Fibroblast of lung (primary cell): ENCODE measurements at places on chromosomes 3 and 15. TPM values are rescaled to one million over a fixed set of nuclear protein-coding genes. Genes with fewer than 3 reads are reported as not detected.

Gene DAPK2
- 8.0 and 14.4 TPM in 2 replicates for total RNA-seq

Gene GOLGA8R
- 1.3 and 1.8 TPM in 2 replicates for total RNA-seq

Gene MYRIP
- under 0.01 TPM in 1 of 2 replicates, not detected in the other for total RNA-seq

Gene ITIH1
- not detected in 2 replicates for total RNA-seq
